ENCODE measurements at places on chromosomes 3 and 15.
A peak's percentile ranks its signal among the peaks of the same experiment; 100 is the strongest.

GRCh38 chr15:72735111-72735510, 48.4 kb downstream of the ADPGK start:
- no peak for DNase-seq

- DNase-seq: peak; percentile 94
These were observed 3.2 kb downstream of the NEIL1 start for GRCh38 chr15:75349851-75350588.

GRCh38 chr3:7696320-7696719, 805.3 kb upstream of the LMCD1 start:
- no peak for DNase-seq

- peak; percentile 71 for DNase-seq
These were observed at the start of the genes SNRPN and SNURF for GRCh38 chr15:24954783-24955530. Gene SNRPN, plus strand, starts transcription at chr15:24954987. Its CDS starts 19,467 bp downstream, at chr15:24974454. Gene SNURF, plus strand, starts transcription at chr15:24954987. Its CDS starts 62 bp downstream, at chr15:24955049.

DNA sequence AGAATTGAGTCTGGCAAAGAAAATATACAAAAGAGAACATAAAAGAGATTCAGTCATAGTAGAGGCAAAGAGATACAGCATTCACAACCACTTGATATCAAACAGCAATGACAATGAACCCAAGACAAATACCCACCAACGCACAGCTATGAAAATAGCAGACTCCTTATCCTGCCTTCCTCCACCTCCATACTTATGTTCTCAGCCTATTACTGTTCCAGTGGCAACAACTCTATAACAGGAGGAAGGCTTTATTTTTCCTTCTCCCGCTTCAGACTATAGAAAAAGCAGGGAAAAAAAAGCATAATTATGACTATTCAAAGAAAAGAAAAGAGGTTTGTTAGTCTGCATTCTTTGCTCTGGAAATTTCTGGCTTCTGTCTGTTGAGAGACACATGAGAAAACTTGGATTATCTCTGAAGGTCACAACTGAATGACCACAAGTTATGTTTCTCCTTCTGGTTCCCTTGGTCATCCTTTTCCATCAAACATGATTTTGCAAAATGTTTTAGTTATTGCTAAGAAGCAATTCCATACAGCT, 81.2 kb upstream of the PLXND1 start:
- DNase-seq: no peak

DNA sequence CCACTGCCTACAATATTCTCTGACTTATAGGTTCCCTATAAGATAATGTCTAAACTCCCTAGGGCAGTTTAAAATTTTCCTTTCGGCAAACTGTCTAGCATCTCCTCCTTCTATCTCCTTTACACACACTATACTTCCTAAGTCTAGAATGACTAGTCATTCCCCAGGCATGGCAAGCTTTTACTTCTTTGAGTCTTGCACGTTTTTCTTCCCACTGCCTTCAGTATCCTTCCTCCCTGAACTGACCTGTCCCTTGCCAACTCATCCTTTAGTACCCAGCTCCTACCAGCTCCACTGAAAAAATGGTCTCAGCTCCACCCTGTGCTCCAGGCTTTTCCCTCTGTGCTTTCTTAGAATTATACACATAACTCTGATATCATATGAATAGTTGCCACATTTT, 93.8 kb upstream of the KBTBD8 start:
- no peak for DNase-seq

DNA sequence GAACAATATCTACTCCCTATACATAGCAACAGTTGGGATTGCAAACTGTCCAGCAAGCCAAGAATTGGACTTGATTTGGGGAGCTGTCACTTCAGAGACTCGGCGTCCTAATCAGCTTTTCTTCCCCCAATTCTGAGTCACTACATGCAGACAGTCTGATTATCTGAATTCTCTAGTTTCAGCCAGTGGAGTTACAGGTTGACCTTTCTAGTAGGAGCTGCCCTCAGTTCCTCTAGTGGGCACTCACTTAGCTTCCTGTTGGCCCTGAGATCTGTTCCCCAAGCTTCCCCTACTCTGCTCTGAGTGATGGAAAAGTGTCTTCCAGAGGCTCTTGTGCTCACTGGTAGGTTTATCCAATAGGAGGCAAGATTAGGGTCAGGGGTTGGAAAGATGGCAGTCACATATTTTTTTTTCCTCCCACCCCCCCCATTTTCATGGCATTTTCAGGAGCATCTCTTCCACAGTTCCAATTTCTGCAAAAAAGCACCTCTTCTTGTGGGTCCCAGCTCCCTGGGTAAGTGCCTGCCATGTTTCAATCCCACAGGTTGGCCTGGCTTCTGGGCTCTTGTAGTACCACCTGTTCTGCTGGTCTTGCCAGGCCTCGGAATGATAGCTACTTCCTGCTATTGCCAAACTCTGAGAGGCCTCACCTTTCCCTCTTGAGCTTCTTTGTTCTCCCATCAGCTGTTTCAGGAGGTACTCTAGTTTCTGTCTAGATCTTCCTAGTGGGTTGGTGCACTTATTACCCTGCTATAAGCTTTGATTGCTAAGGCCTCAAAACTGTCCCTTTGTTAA, 182.2 kb downstream of the RAP2B start:
- no peak for DNase-seq

DNA sequence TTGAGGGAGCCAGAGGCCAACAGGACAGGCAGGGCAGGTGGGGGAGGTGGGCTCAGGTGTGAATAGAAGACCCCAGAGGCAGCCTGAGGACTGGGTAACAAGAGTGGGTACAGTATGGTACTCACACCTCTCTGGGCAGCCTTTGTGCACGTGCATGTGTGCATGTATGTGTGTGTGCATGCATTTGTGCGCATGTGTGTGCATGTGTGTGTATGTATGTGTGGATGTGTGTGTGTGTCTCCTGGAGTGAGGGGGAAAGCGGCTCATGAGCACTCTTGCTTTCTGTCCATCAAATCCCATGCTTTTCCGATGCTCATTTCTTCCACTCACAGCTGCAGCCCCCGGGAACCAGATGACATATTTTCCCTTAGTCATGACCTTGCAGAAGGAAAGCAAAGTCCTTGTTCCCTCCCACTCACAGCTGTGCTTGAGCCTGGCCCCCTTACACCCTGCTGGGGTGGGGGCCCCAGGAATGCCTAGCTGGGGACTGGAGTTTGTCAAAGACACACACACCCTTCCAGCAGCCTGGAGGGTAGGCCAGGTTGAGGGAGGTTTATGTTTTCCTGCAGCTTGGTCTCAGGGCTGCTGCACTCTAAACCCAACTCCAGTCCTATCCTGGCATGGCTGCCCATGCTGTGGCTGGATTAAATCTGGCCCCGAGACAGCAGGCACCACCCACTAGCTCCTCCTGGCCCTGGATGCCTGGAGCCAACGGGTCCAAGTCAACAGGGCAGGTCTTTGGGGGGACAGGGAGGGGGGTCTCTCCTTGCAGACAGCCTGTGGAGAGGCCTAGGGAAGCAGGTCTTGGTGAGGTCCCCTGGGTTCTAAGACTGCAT, 22.5 kb downstream of the CCDC33 start:
- DNase-seq: no peak

DNA sequence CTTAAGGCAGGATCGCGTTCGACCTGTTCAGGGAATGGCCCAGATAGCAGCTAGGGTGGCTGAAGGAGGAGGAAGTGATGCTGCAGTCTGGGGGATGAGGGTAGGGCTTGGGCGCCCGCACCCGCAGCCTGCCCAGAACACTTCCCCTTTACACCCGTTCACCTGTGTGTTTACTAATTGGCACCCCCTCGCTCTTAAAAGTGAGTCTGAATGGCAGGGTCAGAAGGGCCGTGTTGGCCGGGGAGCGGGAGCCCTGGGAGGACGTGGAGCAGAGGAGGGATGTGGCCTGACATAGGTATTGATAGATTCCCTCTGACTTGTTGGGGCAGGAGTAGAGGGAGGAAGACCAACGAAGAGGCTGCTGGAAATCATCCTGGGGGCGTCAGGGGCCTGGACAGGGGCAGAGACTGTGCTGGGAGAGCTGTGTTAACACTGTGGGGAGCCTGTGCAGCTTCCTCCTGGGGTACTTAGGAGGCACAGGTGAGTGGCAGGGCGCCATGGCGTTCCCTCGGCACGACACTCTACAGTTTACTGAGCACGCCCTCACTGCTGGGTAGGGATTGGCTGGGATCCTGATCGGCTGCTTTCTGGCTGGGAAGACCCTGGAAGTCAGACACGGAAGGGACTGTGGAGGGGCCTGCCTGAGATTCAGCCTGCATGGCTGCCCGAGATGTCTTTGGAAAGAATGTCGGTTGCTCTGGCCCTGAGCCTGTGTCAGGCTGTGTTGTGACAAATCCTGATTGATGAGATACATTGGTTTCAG, 51.7 kb downstream of the SLC6A6 start:
- no peak for DNase-seq

- no peak for DNase-seq
These were observed 76.6 kb upstream of the DLG1 start for GRCh38 chr3:197375001-197375441.

- DNase-seq: peak; percentile 46
These were observed 68.1 kb downstream of the SLC6A1 start for GRCh38 chr3:11060500-11061251.

GRCh38 chr3:167913219-167913835, 177.8 kb downstream of the SERPINI1 start:
- no peak for DNase-seq

- no peak for DNase-seq
These were observed 79.5 kb downstream of the CD200 start for GRCh38 chr3:112412494-112412893.

Data from activated CD4-positive, alpha-beta memory T cell treated with anti-CD3 and anti-CD28 coated beads, Interleukin-2, amount 10 ng/mL, durations not matched to agents 7 days and 5 days (primary cell).